ENCODE measurements at places on chromosomes 7 and 10. TPM values are rescaled to one million over a fixed set of nuclear protein-coding genes. Genes with fewer than 3 reads are reported as not detected.

ZNF33A gene
- polyA plus RNA-seq = 50.8 TPM

CAV1 gene
- not detected for polyA plus RNA-seq

PTPRZ1 gene
- polyA plus RNA-seq = 11.8 TPM

PON2 gene
- polyA plus RNA-seq = 23.1 TPM

Measured in neural cell (in vitro differentiated cells).